ENCODE measurements at places on chromosomes 3 and 15. TPM values are rescaled to one million over a fixed set of nuclear protein-coding genes. Genes with fewer than 3 reads are reported as not detected.
A peak's percentile ranks its signal among the peaks of the same experiment; 100 is the strongest.

DNA sequence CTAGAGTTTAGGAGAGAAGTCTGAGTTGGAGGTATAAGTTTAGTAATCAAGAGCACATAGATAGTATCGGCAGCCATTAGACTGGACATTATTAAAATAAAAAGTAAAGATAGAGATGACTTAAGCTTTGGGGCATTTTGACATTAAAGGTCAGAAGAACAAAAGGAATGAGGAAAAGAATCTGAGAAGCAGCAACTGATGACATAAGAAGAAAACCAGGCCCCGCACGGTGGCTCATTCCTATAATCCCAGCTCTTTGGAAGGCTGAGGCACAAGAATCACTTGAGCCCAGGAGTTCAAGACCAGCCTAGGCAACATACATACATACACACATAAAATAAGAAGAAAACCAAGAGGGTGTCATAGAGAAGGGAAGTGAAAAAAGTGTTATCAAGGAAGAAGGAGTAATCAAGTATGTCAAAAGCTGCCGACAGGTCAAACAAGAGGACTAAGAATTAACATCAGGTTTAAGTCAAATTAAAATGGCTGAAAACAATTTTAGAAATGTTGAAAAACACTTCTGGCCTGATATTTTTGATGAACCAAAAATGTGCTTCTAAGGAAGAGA lies 38.9 kb downstream of the ACAP2 start:
- DNase-seq = no peak

DNA sequence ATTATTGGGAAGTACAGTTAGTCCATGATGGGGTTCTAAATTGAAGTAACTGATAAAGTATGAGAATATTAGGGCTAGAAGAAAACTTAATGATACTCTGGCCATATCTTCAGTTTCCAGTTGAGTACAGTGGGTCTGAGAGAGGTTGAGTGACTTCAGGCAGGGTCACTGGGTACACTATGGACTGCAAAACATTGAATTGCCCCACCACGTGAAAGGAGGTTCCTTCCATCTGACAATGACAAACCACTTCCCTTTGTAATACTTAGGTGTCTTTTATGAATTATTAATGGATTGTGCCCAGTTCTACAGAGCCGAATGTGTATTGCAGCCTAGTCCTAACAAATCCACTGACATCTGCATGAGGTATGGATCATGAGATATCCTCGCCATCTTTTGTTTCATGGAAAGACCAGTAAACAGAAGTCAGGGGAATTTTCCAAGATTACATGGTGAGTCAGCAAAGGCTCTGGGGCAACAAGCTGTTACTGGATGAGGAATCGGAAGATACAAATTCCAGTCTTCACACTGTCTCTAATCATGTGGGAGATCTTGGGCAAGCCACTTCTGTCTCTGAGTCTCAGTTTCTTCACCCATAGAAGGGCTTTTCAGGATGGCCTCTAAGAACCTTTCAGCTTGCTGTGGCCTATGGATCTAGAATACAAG lies 66.5 kb upstream of the BCL6 start:
- DNase-seq = no peak

DNA sequence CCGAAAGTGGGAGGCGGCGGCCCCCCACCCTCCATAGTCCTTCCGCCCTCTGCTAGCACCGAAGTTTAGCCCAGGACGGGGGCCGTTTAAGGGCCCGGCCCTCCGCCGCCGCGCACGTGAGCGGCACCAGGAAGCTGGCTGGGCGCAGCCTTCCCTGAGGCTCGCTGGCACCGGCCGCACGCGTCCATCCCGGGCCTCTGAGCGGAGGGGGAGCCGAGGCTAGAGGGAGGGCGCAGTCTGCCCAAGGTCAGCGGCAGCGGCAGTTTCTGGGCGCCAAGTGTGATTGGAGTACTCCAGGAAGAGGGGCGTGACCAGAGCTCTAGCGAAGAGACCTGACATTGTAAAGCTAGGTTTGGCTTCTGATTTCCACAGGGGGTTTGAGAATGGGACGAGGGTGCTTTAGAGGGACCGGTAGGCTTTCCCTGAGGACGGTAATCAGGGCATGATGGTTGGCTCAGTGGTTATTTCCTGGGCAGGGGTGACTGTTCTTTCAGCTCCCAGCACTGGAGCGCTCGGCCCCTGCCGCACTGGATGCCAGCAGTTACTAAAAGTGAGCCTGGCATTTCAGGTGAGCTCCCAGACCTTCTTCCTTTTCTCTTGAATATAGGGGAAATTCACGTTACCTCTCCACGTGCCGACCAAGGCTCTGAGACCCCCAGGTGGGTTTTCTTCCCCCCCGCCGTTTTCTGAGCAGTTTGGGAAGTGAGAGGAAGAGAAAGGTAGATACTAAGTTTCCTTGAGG lies 853 bp downstream of the TEX264 start:
- peak; percentile 30 for DNase-seq

- DNase-seq = no peak
Measured at GRCh38 chr3:106810300-106810875, 566.9 kb upstream of the CCDC54 start.

GRCh38 chr15:40702077-40702476 lies 7.1 kb downstream of the RAD51 start:
- DNase-seq = no peak

- no peak for DNase-seq
Measured at GRCh38 chr3:25474052-25474451, 46.0 kb downstream of the RARB start.

DNA sequence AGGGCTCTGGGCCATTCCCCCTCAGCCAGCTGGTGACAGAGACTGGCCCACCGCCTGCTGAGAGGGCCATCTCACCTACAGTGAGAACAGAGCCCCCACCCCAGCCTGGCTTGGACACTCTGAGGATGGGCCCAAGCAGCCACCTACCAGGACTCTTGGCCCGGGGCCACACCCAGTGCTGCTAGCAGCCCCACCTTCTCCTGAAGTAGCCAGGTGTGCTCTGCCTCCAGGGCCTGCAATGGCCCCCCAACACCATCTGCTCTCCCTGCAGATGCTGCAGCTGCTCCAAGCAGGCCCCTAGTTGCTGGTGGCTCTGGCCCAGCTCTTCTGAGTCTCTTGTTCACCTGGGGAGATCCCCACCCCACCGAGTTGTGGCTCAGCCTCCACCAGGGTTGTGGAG lies 6.8 kb upstream of the CLK3 start:
- DNase-seq = no peak

DNA sequence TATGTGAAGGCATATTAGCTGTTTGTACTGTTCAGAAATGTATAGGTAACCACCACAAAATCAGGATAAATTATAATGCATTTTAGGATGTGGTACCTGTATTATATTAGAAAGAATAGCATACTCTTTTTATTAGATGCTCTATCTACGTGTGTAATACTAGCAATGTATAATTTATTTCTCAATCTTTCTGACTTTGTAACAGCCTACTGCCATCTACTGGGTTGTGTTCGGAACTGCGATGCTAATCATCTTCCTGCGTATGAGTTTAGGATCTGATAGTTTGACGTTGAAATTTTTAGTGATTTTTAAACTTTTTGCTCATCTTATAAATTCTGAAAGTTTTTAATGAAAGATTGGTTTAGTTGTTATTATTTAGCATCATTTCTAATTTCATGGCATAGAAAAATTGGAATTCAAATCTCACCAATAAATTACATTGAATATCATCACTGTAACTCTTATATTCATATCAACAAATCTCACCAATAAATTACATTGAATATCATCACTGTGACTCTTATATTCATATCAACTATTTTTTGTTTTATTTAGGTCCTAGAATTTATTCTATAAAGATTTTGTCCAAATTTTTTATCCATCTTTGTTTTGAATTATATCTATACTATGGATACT lies 322.7 kb upstream of the ZNF717 start:
- DNase-seq = peak; percentile 15

DNA sequence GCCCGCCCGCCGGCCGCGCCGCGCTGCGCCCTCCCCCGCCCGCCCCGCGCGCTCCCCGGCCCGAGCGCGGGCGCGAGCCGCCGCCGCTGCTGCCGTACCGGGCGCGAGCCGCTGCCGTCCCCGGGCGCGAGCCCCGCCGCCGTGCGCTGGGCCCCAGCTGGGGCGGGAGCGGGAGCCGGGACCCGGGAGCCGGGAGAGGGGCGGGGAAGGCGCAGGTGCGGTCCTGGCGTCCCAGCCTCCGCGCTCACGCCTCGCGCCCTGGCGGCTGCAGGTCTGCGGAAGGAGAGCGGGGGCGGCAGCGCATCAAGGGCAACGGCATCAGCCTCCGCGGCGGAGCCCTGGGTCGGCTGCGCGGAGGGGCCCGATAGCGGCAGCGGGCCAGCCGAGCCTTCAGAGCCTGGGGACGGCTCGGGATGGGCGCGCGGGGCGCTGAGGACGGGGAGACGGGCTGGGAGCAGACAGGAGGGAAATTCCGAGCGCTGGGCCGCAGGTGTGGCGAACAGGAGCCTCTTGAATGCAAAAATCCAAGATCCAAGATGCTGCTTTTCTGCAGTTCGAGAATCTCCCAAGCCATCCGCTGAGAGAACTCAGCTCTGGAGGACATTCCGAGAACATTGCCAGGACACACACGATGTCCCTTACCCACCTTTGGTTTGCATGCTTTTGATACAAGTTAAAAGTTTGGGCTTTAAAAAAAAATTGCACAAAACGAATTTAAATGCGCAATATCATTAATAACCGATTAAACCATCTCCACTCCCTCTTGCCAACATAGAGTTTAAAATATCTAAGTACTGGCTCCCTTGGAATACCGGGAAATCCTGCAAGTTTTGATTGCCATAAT lies 251.1 kb downstream of the TJP1 start:
- no peak for DNase-seq

DNA sequence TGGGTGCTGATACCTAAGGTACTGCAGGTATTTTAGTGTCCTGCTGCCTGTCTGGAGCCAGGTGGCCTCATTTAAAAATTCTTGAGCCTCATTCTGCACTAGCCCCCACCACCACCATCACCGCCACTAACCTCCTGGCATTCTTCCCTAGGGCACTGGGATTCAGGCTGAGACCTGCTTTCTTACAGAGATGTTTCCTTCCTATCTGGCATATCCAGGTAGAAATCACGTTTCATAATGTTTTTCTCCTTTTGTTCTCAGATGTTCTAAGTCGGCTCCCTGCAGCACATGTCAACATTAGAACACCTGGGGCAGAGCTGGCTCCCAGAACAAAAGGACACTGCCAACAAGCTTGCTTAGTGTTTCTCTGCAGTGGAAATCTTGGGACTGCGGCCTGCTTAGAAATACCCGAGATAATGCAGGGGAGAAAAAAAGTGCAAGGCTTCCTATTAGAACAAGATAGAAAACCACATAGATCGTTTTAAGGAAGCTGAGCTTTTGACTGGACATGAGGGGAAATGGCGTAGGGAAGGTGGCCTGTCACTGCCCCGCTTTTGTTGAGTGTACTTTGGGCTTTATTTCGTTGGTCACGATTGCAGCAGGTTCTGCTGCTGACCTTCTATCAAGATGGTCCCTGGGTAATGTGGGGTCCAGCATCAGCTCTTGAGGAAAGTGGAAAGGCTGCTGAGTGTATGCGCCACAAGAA lies 59.6 kb upstream of the PPARG start:
- no peak for DNase-seq

- DNase-seq = no peak
Measured at GRCh38 chr3:39094851-39095677, 12.4 kb downstream of the GORASP1 start.

- DNase-seq = no peak
Measured at GRCh38 chr3:152557302-152557999, 277.5 kb upstream of the P2RY1 start.

DNA sequence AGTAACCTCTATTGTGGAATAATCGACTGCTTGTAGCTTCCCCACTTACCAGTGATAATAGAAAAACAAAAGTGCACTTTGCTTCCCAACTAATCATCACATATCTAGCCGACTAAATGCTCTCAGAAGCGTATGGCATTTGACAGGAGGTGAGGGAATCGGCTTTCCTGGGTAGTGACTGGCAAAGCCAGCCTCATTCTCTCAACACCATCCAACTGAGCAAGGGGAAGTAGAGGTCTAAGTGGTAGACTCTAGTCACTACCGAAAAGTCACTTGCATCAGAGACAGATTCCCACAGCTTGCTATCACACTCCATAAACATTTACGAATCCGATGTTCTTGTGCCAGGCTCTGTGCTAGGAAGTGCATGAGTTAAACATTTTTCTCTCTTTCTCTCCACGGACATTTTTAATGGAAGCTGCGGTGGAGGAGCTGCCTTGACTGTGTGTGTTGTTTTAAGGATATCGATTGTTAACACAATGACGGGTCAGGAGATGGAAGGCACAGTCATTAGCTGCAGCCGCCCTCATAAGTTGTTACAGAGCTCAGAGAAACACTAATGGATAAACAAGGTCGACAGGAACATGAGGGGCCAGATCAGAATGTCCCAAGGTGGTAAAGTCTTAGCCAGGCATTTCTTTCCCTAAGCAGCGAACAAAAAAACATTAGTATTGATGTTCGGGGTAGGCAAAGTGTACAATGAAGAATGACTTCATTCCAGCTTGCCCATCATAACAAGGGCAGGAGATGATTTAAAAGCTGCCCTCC lies 11.9 kb downstream of the ZNF385D start:
- no peak for DNase-seq

GRCh38 chr15:64151727-64152506 lies at the start of gene SNX22:
TSS of gene SNX22 (plus strand) at chr15:64151731. CDS start at chr15:64151776, 45 bp downstream.
- no peak for DNase-seq

DNA sequence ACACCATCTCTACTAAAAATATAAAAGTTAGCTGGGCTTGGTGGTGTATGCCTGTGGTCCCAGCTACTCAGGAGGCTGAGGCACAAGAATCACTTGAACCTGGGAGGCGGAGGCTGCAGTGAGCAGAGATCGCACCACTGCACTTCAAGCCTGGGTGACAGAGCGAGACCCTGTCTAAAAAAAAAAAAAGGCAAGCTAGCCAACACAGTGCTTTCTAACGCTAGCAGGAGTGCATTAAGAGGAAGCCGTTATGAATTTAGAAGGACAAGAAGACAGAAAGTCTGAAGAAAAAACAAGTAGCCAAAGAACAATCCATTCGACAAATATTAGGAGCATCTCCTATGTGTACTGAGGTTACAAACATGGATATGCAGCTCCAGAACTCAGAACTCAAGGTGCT lies 28.6 kb downstream of the BHLHE40 start:
- no peak for DNase-seq

Gene AGBL1
- total RNA-seq = 1.2 TPM

Gene RTP3
- total RNA-seq = not detected

Gene TNFSF10
- 54.1 TPM for total RNA-seq

Gene RASL12
- total RNA-seq = 83.5 TPM

Gene IL12A
- not detected for total RNA-seq

Gene RARB
- 9.3 TPM for total RNA-seq

Gene ACSBG1
- total RNA-seq = not detected

Gene ZNF80
- total RNA-seq = not detected

Gene RTP1
- total RNA-seq = not detected
